Germinal center (tissue), 1 donor: ENCODE measurements at places on chromosomes 16 and 17.
A peak's percentile ranks its signal among the peaks of the same experiment; 100 is the strongest.

GRCh38 chr17:12553625-12554024, 112.1 kb upstream of the MYOCD start:
- DNase-seq: no peak

DNA sequence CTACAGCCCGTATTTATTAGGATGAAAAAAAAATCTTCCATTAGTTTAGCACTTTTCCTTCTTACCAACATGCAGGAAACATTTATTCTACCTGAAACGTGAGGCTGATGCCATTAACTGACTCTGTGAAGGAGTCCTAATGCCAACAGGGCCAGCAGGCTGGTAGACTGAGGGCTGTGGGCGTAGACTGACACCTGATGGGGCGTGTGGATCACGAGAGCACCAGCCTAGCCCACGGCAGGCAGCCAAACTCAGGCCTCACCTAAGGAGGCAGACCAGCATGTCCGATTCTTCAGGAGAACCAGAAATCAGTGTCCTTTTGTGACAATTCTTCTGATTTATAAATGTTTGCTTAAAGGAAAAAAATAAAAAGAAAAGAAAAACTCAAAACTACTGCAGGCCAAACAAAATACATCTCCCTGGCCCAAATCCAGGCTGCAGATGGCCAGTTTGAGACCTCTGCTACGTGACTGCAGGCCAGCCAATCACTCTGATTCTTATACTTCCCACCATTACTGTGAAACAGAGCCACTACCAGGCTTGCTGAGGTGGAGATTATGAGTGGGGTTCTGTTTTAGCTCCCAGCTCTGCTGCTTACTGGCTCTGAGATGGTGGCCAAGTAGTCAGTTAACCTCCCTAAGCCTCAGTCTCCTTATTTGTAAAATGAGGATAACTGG, 66.5 kb downstream of the GNAO1 start:
- no peak for DNase-seq

DNA sequence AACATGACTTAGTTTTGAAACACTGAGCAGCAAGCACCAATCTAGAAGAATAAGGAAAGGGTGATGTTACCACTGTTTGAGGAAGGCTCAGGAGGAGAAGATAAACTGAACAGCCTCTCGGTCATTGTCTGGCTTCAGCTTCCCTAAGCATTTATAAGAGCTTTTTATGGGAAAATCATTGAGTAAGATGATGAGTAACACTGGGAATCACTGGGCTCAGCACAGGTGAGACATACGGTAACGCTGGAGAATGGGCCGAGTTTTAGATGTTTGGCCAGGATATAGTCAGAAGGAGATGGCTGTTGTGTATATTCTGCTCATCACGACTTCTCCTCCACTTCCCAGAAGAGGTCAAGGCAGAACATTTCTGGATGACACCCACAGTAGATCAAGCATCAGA, 42.2 kb upstream of the ALOX12 start:
- DNase-seq: no peak

DNA sequence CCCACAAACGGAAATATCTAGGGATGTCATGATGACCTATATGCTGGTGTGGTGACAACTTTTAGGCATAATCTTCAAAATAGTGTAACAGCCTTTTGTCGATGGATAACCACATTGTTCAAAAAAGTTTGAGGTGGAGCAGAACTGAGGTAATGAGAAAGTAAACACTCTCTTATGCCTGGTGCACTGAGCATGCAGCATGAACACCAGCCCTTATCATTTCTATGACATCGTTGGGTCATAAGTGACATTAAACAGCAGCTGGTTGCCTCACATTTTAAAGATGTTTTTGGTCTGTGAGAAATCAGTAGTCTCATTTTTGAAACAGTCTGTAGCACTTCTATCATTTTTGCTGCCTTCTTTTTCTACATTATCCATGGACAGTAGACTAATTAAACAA, 1.8 kb downstream of the KRT23 start:
- DNase-seq: no peak

DNA sequence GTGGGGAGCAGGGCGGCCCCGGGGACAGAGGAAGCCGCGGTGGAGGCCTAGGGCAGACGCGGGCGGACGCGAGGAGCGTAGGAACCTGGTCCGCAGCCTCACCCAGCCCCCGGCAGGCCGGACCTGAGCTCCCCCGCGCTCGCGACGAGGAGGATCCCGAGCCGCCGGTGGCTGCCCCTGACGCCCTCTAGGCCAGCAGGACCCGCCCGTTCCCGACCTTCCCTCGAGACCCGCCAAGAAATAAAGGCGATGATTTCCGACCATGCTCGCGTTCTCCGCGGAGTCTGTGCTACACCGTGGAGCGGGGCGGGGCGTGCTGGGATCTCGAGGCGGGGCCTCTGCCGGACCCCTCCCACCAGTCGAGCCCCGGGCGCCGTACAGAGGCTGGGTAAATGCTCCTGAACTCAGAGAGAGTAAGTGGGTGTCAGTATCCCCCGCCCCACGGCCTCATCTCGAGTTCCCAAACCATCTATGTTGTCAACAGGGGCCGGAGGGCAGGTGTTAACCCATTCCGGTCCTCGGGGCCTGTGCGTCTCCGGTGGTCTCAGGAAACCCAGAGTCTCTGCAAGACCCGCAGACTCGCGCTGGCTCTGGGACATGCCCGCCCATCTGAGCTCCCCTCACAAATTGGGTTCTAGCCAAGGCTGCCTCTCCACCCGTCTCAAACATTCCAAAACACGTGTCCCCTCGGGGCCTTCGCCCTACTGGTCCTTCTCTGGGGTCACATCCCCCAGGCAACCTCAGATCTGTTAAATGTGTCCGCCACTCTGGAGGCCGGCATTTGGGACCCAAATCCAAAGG, 13.7 kb downstream of the SYCE1L start:
- peak; percentile 86 for DNase-seq

DNA sequence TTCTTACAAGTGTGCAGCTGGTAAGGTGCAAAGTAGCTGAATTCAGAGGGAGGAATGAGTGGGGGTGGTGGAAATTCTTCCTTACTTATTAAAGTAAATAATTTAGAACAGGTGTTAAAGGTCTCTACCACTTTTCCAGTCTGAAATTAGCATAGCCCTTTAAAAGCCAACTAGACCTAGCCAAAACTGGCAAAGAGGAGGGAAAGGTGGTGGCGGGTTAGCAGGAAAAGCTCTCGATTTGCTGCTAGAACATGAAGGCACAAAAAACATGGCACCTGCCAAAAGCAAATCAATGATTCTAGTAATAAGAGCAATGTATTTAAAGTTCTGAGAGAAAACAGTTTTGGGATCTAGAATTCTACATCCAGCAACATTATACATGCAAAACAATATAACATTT, 157.7 kb downstream of the PARN start:
- no peak for DNase-seq

GRCh38 chr16:84054916-84055315, 12.3 kb upstream of the SLC38A8 start:
- no peak for DNase-seq
